ENCODE measurements at places on chromosomes 7 and 10.

GRCh38 chr10:78316451-78316931, 282.8 kb downstream of the RPS24 start:
- no peak for DNase-seq

DNA sequence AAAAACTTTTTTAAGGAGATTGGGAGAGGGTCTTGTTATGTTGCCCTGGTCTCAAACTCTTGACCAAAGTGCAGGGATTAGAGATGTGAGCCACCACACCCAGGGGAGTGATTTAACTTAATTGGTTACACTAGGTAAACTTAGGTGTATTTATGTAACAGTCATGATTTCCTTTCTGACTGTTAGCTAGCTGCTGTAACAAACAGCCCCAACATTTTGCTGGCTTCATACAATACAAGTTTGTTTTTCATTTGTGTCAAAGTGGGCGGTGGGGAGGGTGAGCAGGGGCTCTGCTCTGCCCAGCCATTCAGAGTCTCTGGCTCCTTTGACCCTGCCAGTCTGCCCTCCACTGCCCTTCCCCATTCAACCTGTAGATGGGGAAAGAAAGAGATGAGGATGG, 9.3 kb downstream of the DOCK1 start:
- DNase-seq, result no peak

DNA sequence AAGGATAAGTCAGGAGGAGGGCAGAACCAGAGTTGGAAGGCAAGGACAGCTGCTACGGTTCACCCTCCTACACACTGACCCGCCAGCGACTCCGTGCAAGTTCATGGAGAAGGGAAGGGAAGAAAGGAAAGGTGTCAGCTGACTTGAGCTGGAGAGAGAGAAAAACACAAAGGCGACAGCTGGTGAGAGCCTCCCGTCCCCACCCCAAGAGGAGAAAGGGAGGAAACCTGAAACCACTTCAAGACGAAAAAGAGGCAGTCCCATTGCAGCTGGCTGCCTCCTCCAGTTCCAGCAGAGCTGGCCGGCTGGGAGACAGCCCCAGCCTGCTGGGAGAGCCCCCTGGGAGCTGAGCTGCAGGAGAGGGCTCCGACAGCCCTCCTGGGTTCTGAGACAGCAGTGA, 75.2 kb downstream of the PARD3 start:
- DNase-seq, result no peak

DNA sequence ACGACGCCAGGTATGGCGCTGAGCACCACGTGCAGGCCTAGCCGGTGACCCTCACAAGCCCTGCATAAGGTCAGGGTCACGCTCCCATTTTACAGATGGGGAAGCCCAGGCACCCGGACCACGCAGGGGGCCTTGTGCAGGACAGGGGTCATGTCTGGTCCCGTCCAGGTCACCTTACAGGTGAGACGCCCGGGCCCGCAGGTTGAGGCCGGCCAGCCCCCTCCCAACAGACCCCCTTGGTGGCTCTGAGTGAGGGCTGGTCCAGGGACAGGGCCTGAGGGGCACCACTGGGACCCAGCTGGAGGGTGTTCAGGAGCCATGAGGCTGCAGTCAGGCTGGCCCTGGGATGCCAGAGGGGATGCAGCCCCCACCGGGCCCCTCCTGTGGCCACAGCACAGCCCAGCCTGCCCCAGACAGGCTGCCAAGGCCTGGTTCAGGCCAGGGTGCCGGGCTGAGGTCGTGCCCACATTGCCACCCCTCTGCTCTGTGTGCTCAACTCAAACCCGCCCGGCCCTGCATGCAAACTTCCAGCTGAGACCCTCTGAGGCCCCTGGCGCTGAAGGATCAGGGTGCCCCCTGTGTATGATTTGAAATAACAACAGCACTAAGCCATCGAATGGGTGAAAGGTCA, 69.0 kb downstream of the PWWP2B start:
- no peak for DNase-seq

- no peak for DNase-seq
Measured at GRCh38 chr7:2915023-2915422, 70.9 kb upstream of the GNA12 start.

DNA sequence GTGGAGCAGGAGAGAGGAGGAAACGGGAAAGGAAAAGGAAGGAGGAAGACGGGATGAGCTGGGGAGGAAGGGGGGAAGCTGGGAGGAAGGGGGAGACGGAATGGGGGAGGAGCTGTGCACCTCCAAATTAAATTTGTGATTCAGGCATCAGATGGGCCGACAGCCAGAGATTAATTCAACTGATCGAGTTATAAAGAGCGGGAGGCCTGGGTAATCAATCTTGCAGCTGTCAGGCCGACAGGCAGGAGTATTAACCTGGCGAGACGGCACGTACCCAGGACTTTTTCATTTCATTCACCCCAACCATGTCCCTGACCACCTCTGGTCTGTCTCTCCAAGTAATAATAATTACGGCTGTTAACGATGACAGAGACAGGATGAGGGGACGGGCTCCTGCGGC, 26.2 kb downstream of the KAZALD1 start:
- no peak for DNase-seq

DNA sequence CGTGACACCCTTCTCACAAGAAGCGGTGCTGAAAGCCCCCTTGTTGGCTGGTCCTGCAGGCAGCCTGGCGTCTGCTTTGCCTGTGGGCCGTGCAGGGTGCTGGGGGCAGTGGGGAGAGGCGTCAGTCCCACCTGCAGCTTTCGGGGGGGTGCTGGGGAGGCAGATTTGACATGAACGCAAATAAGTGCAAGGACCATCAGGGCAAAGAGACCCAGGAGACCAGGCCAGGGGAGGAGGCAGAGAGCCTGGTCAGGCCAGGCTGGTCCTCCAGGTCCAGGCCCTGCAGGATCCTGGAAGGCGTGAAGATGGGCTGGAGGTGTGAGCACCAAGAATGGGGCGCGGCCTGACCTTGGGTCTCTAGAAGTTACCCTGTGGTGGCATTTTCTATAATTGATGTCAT, 81.6 kb downstream of the MGMT start:
- DNase-seq, result no peak

DNA sequence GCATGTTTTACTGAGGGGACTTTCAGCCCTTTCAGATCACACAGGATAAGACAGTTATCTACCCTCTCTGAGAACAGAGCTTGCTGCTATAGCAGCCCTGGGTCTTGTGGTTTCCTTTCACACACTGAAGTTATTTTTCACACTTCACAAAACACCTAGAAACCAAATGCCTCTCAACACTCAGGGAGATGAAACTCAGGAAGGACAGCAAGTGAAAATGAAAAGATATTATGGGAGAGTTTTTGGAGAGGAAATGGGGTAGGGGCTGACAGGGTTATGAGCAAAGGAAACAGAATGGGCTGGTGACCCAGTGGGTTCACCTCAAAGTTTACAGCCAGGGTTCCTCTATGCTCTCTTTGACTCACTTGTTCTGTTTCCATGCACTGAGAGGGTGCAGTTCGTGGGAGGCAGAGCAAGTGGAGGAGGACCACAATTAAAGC, 17.0 kb upstream of the GIMAP2 start:
- peak; percentile 43 for DNase-seq

DNA sequence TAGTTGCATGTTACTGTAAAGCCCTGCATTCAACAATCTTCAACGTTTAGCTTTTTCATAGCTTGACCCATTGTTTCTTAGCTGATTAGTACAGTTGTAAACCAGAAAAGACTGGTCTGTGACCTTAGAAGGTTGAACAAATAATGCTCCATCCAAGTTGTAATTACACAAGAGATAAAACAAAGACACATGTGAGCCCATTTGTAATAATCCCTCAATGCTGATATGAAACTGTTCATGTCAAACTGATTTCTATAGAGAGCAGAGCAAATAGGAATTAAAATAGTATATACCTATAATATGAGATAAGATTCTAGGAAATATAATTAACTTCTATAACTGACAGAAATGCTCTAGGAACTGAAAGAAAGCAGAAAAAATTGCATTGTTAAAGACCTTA, 94.7 kb upstream of the SLC25A13 start:
- no peak for DNase-seq

GRCh38 chr10:6756716-6757115, 176.6 kb upstream of the PRKCQ start:
- no peak for DNase-seq

- no peak for DNase-seq
Measured at GRCh38 chr7:157758468-157759245, 421.9 kb downstream of the DNAJB6 start.

DNA sequence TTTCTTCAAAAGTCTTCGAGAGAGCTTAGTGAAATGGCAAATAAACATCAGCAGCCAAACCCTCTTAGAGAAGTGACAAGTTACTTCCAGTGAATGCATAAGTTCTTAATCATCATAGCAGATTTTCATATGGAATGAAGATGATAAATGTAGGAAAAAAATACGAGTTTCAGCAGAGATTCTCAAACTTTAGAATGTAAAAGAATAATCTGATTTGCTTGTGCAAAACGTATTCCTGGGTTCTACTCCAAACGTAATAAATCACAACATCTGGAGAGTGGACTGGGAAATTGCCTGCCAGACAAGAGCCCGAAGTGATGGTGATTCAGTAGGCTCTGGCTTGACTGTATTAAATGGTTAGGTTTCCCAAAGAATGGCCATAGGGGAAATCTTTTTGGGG, 62.2 kb downstream of the AKR1E2 start:
- no peak for DNase-seq

- DNase-seq, result peak; percentile 64
Measured at GRCh38 chr10:97072851-97073665, 112.7 kb downstream of the SLIT1 start.

- no peak for DNase-seq
Measured at GRCh38 chr10:48944171-48944570, 4.5 kb upstream of the LRRC18 start.

DNA sequence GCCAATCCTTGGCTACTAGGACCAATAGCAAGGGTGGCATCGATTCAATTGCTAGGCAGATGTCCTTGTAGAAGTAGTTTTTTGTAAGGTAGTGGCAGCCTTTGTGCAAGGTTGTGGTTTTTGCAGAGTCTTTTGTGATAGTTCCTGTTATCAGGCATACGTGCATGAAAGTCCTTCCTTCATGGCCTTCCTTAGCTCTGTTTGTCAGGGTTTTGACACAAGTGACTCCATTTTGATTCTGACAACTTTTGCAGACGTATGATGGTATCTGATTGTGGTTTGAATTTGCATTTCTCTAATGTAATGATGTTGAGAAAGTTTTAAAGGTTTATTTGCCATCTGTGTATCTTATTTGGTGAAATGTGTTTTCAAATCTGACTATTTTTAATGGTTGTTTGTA, 71.8 kb upstream of the SYPL1 start:
- DNase-seq, result no peak

DNA sequence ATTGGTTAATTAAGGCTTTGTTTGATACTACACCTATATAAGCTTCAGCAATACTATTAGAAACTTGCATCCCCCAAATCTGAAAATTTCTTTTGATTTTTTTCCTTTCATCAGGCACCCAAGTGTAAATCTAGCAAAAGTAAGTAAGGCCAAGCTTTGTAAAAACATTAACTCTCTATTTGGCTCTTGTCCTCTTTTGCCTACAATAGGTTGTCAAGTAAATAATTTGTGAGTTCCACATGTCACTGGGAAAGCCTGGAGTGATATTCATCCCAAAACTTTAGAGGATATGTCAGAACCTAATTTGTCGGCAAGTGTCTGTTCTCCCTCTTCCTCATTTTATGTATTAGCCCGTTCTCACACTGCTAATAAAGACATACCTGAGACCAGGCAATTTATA, 492.4 kb downstream of the IPMK start:
- DNase-seq, result no peak

DNA sequence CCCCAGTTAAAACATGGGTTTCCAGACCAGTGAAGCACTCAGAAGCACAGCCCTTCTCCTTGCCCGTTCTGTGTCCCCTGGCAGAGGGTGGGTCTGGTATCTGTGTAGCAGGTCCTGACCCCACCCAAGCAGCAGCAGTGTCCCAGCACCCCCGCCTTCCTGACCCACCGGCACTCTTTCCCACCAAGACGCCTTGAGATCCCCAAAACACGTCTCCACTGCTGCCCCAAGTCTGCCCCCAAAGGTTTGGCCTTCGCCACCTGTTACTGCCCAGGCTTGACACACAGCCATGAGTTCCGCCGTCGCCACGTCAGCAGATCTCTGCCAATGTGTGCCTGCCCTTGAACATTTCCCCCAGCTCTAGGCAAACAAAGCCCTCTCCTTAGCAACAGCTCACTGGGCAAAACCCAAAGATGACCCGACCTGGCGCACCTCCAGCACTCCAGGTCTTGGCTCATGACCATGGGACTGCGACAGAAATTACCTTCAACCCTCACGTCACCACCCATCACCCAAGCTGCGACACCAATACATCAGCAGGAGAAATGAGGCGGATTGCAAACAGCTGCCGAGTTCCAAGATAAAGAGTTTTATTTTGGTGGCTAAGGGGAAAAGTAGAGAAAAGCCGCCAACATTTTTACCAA, 75.6 kb downstream of the CTBP2 start:
- DNase-seq, result no peak

DNA sequence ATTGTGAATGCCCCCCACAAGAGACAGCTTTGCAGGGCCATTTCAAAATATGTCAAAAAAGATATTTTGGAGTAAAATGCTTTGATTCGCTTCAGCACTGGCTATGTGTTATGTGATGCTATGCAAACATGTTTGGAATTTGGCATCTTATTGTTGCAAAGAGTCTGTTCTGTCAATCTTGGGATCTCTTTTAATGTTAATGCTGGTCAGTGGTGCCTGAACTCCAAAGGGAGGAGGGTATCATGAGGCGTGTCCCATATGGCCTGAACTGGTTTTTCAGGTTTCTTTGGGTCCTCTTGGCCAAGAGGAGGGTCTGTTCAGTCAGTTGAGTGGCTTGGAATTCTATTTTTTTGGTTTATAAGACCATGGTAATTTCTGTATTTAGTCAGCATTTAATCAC, 81.4 kb downstream of the HECW1 start:
- no peak for DNase-seq

DNA sequence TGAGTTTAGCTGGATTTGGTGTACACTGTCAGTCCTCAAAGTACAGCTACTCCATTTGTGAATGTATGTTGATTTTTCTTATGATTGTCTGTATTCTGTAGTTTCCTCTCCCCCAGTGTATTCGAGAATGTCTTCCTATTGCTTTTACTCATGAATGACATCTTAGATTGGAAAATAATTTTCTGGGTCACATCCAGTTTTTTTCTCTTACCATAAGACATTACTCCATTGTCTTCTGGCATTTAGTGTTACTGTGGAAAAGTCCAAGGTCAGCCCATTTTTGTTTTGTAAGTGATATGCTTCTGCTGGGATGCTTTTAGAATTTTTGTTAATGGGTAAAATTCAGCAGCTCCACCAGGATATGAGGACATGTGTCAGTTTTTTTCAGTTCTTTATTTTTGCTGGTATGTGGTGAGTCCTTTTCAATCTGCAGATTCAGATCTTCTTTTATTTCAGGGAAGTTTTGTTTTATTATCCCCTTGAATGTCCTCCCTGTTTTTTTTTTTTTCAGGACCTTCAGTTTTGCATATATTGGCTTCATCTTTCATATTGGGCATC, 33.6 kb downstream of the WAC start:
- no peak for DNase-seq

GRCh38 chr10:12401466-12401865, 52.1 kb downstream of the CAMK1D start:
- DNase-seq, result no peak

GRCh38 chr7:112873831-112874553, 83.8 kb upstream of the TMEM168 start:
- no peak for DNase-seq
